ENCODE measurements at places on chromosomes 1 and 21. TPM values are rescaled to one million over a fixed set of nuclear protein-coding genes. Genes with fewer than 3 reads are reported as not detected.

DNA sequence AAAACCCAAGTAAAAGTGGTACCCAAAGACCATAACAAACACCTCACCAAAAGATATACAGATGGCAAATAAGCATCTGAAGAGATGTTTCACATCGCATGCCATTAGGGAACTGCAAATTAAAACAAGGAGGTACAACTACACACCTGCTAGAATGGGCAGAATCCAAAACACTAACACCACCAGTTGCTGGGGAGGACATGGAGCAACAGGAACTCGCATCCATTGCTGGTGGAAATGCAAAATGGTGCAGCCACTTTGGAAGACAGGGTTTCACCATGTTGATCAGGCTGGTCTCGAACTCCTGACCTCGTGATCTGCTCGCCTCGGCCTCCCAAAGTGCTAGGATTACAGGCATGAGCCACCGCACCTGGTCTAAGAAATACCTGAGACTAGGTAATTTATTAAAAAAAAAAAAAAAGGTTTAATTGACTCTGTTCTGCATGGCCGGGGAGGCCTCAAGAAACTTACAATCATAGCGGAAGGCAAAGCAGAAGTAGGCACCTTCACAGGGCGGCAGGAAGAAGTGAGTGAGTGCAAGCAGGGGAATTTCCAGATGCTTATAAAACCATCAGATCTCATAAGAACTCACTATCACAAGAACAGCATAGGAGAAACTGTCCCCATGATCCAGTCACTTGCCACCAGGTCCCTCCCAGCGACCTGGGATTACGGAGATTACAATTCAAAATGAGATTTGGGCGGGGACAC lies 30.2 kb upstream of the PRSS38 start:
- DNase-seq = no peak

Gene SHE
- total RNA-seq = not detected

GRCh38 chr1:167794043-167794442 lies 72.3 kb downstream of the MPZL1 start:
- no peak for DNase-seq

DNA sequence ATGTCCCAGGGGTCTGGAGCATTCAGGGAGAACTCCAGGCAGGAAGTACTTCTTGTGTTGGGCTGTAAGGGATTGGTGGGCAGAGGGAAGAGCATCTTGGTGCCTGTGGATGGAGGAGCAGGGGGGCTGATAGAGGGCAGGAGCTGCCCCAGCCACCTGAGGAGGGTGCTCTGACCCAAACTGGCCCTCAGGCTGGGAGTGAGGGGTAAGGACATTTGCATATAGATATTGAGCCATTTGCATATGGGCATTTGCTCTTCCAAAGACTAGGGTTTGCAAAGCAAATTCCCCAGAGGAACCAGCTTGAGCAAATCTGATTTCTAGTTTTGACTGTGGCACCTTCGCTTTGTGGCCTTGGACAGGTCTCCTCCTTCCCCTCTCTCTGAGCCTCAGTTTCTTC lies 18.2 kb downstream of the ZNF362 start:
- no peak for DNase-seq

DNA sequence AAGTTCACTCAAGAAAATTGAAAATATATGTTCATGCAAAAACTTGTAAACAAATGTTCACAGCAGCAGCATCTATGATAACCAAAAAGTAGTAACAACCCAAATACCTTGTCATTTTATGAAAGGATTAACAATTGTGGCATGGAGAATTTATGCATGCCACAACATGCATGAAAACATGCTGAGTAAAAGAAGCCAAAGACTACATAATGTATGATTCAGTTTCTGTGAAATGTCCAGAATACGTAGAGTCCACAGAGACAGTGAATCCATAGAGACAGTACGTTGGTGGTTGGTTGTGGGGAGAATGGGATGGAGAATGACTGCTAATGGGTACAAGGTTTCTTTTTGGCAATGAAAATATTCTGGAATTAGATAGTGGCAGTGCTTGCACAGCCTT lies 148.7 kb downstream of the MAST2 start:
- DNase-seq = no peak

Gene C1QB
- not detected for total RNA-seq

DNA sequence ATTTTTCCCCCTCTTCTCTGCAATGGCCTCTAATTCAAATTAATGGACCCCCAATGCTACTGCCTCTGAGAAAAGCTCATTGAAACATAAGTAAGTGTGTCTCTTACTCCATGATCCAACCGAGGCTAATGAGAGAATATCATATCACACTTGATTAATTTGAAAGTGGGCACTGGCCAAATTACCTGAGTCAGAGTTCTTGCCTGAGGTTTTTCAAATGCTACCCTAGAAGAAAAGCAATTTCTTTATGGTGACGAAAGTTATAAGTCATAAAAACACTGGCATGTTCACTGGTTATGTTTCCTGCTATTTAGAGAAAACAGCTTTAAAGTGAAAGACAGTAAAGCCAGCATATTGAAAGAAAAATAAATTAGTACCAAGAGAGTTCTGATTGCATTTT lies 368.8 kb upstream of the TMPRSS15 start:
- DNase-seq = no peak

DNA sequence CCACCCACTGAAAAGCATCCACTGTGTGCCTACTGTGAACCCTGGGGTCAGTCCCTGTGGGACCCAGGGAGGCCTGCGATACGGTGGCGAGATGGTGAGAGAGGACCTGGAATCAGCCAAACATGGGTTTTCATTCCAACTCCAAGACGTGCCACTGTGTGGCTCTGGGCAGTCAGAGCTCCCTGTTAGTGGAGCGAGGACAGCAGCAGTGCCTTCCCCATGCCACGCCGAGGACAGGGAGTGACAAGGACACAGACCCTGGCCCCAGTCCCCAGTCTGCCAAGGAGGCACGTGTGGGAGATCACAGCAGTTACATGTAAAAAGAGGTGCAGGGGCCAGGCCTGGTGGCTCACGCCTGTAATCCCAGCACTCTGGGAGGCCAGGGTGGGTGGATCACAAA lies 50.9 kb upstream of the TMEM51 start:
- no peak for DNase-seq

Gene LRIG2
- 3.6 TPM for total RNA-seq

DNA sequence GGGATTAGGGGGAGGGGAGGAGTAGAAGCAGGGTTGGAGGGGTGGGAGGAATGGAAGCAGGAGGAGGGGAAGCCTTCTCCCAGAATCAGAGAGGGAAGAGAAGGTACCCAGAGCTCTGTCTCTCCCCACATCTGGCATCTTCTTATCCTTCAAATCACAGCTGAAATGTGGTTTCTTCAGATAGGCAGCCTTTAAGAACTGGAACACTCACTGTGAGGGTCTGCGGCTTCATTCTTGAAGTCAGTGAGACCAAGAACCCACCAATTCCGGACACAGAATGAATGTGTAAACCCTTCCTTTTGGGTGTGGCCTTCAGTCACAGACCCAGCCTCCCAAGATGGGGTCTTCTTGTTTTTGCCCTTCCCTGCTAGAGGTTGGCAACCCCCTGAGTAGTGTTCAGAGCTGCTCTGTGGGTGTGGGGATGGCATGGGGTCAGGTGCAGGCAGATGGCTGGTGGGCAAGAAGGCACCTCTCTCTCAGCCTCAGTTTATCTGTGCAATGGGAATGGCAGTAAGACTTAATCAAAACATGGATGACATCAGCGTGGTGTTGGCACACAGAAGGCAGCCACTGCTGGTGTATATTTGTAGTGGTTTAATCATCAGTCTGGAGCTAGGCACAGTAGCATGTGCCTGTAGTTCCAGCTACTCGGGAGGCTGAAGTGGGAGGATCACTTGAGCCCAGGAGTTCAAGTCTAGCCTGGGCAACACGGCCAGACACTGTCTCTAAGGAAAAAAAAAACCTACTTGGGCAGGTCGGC lies 7.2 kb downstream of the FAAH start:
- no peak for DNase-seq

- DNase-seq = peak; percentile 9
Observed at GRCh38 chr1:2014741-2015735, 4.1 kb upstream of the GABRD start.

Gene DNM3
- total RNA-seq = 1.3 TPM

DNA sequence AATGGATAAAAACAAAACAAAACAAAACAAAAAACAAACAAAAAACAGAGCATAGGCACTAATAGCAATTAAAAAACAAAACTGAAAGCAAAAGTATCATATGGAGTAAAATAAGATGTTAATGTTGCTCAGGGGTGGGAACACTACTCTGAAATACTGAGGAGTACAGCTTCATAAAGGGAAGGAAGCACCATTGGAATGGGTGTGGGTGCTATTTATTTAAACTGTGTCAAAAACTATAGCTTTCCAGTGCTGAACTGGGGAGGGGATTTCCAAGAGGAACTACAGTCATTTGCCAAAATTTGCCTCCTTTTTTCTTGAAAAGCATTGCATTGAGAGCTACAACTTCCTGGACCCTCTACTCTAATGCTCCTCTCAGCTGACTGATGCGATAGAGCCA lies 40.0 kb downstream of the SPTA1 start:
- DNase-seq = no peak

DNA sequence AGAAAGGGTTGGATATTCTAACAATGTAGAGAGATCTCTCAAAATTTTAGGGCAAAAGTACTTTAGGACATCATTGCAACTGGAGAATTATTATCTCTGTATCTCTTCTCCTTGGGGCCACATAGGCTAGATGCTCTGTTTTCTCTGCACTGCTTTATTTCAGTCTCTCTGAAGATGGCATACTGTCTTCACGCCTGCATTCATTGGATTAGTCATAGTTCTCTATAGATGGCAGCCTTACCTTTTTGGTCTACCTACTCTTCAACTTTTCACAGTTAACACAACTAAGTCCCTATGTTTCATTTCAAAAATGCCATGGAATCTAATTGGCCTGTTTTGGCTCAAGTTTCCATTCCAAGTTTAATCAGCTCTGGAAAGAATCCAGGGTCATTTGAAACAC lies 1623.3 kb upstream of the B3GALT2 start:
- no peak for DNase-seq

DNA sequence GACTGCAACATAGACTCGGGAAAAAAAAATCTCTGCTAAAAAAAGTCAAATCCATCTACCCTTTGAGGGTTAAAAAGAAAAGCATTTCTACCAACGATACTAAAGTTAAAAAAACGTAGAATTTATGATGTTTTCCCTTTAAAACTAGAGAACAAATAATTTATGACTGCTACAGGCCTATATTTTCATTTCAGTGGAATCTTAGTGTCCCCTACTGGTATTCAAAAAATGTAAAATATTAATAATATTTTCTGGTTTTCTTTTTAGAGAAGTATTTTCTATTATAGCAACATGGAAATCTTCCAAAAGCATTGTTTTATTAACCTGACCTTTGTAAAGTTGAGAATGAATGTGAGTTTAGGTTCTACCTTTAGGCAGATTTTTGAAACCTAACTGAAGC lies 1582.2 kb downstream of the MRPL39 start:
- DNase-seq = no peak

Gene TLCD4
- total RNA-seq = 1.3 TPM

Gene FOXD2
- 2.8 TPM for total RNA-seq

- DNase-seq = no peak
Observed at GRCh38 chr1:235854347-235854746, 12.4 kb downstream of the LYST start.

GRCh38 chr1:41868241-41868998 lies 50.3 kb downstream of the HIVEP3 start:
- DNase-seq = no peak

Gene OR2L2
- not detected for total RNA-seq

- DNase-seq = no peak
Observed at GRCh38 chr1:113199760-113200455, 126.9 kb downstream of the LRIG2 start.

- DNase-seq = no peak
Observed at GRCh38 chr21:44822484-44823178, 4.8 kb upstream of the SUMO3 start.

DNA sequence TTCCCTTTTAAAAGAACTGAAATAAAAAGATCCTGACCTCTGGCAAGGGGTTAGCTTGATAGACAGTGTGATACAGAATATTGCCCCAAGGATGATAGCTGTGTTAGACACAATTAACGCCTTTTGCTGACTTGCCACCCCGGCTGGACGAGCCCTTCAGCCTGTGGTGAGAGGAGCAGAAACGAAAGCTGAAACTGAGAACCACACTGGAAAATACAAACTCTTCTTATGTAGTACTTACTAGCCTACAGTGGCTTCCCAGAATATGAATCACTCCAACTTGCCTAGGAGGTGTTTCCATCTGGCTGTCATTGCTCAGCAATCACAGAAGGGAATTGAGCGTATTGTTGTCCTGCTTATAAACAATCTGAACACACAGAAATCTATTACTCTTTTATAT lies 22.9 kb downstream of the SAMSN1 start:
- no peak for DNase-seq

Gene KCND3
- not detected for total RNA-seq

DNA sequence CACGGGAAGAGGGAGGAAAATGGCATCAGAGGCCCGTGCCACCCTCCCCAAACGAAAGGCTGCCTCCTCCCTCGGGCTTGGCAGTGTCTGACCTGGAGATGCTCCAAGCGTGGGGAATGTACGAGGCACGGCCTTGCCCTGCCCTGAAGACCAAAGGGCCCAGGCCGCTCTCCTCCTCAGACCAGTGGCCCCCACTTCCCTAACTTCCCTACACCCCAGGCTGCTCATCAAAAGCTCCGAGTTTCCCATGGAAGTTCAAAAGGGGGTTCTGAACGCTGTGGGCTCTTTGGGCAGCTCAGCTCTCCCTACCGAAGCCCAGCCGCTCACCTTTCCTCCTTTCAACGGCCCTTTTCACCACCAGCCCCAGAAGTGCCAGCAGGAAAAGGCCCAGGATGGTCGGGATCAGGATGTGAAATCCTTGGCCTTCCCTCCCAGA lies 11.8 kb downstream of the FCMR start:
- DNase-seq = no peak

GRCh38 chr1:170214117-170215032 lies 68.6 kb downstream of the NTMT2 start:
- no peak for DNase-seq

DNA sequence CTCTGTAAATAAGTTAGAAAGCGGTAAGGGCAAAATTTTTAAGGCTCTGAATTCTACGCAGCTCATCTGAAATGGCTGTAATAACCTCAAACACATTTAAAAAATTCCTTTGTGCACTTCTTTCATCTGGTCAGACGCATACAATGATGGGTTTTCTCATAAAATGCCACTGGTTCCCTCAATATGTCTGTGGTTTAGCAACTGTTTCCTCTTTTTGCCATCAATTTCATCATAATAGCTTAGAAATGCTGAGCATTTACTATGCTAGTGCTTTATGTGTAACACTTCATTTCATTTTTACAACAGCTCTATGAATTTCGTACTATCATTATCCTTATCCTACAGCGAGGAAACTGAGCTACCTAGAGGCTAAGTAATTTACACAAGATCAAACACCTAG lies 35.3 kb upstream of the DMRTA2 start:
- no peak for DNase-seq

DNA sequence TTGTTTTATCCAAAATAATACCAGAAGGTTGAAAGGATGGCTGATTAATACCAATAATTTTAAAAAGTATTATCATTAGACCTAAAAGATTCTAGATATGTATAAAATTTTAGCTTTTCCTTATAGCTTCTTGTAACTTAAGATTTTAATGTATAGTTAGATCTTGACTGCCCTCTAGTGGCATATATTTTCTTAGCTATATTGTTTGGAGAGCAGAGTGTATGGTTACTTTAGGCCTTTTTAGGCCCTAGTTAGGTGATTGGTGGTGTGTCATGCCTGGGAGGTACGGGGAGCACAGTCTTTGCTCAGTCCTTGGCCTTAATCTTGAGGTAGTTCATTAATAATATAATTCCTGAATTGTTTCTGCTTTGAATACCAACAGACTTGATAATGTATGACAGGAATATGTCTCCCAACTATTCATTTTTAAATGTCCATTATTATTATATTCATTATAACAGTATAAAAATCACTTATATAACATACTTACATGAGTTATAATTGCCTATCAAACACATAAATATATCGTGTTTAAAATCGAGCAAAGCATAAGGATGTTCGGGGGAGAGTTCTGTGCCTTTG lies 328.4 kb downstream of the ZP4 start:
- peak; percentile 79 for DNase-seq

Gene ZBTB7B
- 81.9 TPM for total RNA-seq
